Glutamatergic neuron (in vitro differentiated cells): ENCODE measurements at places on chromosomes 16 and 17.

GRCh38 chr17:8872036-8872704 lies 4.7 kb upstream of the PIK3R6 start:
- peak; percentile 7 for DNase-seq

DNA sequence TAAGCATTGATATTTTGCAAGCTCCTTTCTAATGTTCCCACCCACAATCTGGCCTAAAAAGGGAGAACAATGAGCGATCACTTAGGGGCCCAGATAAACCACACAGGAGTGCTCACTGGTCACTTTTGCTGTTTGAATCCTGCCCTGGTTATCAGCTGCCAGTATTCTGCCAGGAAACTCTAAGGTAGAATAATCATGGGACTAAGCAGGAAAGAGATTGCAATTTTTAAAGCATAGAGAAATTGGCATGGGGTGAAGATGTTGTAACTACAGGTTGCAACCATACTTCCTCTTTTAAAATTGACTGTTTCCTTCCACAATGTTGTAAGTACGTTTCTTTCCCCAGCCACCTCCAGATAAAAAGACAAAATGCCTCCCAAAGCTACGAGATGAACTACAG lies 251.2 kb upstream of the CDH11 start:
- no peak for DNase-seq

DNA sequence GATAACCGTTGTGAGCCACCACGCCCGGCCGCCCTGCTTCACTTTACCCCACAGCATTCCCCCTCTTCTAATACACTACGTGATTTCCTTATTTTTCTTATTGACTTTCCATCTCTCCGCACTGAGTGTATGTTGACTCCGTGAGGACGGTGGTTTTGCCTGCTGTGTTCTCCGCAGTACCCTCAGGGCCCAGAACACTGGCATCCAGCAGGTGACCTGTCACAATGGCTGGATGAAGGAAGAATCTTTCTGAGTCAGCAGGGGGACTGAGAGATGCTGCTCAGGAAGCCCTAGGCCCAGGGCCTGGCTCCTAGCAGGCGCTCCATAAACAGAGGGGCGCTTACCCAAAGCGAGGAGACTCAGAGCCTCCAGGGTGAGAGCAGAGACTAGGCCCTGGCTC lies 79.5 kb downstream of the RTN4RL1 start:
- no peak for DNase-seq

- DNase-seq, result no peak
Observed at GRCh38 chr17:37062021-37062420, 113.3 kb downstream of the AATF start.

- DNase-seq, result no peak
Observed at GRCh38 chr16:67801883-67802282, 4.5 kb downstream of the RANBP10 start.

DNA sequence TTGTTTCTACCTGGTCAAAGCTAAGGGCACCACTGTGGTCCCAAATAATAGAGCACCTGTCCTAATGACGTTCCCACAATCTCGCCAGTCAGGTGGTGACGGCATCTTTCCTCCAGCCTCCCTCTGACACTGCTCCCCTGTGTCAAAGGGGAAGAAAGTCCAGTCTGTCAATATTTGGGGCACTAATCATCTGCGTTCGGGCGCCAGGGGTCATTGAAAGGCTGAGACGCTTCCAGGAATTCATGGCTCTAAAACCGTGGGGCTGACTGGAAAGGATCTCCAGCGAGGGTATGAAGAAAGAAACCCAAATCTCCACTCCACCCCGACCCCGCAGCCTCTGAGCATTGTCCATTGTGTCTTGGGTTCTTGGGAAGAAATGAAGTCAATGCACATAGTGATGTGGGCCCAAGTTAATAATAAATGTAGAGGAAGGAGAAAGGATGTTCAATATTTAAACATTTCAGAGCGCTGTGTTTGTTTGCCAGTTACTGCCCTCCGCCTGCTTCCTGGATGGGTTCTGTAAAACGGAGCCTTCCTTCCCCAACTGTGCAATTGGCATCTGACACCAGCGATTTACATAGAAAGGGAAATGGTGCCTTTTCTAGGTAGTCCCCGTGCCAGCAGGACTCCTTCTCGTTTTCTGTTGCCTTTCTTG lies 103.2 kb downstream of the SOCS1 start:
- DNase-seq, result no peak

DNA sequence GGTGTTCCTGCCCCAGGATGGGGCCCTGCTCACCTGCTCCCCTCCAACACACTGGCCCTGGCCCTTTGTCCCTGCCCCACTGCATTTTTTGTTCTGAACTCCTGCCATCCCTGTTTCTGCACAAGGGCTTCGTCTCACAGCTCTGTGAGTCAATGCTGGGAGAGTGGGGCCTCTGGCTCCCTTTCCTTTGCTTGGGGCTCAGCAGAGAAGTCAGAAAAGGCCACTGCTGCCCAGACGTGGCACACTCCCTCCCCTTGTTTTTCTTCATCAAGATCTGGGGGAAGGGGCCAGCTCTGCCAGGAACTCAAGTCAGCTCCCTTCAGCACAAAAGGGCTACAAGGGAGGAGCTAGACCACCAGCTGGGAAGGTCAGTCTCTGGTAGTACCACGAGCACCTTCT lies 8.9 kb downstream of the PROCA1 start:
- no peak for DNase-seq

- no peak for DNase-seq
Observed at GRCh38 chr16:87447323-87447722, 45.5 kb downstream of the ZCCHC14 start.

- DNase-seq, result no peak
Observed at GRCh38 chr16:51931653-51932052, 615.3 kb downstream of the TOX3 start.

GRCh38 chr16:88936008-88936555 lies 40.9 kb downstream of the CBFA2T3 start:
- DNase-seq, result no peak
